ENCODE measurements at places on chromosomes 1 and 21.

DNA sequence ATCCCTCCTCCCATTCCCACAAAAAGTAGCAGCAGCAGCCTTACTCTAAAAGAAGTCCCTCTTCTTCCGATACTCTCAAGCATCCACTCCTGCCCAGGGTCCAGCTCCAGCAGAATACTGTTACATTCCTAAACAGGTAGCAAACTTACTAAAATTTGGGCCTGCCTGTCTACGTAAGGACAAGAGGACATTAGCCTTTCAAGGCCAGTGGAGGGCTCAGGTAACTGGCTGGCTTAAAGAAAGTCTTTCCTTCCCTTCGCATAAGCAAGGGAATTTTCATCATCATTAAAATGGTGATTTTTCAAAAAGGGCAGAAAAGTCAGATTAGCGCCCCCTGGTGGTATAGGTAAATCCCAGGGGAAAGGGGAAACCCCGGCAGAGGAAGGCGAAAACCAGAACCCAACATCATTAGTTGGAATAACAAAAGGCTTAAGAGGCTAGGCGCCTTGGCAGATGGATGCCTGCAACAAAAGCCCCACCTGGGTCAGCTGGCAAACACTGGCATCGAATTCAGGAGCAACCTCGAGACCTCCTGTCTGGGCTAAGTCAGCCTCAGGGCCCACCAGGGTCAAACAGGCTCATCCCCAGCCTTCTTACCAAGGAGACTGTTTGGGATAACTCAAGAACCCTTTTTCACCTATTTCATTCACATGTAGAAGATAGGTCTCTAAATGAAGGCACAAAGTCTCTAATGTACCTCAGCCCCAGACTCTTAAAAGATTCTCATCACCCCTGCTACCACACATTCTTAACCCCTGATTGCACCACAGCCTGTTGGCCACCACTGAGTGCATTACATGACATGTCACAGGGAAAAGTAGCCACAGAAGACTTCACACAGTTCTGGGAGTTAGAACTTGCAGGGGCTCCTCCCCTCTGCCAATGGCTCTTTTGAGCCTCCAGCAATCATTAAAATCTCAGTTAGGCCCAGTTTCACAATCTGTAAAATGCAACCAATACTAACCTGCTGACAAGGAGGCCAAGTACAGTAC, 36.7 kb downstream of the ERI3 start:
- no peak for DNase-seq

DNA sequence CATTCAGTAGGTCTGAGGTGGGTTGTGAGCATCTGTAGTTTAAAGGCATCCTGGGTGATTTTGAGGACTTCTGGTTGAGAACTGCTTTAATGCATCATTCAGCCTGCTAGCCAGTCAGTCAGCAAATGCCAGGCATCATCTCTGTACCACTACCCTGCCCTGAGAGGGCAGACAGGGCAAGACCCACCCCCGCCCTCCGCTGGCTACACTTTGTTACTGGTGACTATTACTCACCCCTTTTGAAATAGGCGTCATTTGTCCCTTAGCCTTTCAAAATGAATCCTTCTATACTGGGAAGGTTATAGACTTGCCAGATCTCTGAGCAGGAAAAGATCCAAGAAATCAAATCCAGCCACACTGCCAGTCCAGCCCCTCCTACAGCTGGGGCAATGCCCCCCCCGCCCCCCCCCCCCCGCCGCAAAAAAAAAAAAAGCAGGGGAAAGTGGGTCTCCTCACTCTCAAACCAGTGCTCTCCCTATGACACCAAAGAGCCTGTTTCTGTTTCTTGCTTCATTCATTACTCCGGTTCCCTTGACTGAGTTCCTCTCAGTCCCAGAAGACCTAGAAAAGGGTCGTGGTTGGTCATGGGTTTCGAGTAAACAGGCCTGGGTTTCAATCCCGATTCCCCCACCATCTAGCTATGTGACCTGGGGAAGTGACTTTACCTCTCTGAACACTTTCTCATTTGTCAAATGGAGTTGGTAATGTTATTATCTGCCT, 4.4 kb downstream of the SELENON start:
- no peak for DNase-seq

DNA sequence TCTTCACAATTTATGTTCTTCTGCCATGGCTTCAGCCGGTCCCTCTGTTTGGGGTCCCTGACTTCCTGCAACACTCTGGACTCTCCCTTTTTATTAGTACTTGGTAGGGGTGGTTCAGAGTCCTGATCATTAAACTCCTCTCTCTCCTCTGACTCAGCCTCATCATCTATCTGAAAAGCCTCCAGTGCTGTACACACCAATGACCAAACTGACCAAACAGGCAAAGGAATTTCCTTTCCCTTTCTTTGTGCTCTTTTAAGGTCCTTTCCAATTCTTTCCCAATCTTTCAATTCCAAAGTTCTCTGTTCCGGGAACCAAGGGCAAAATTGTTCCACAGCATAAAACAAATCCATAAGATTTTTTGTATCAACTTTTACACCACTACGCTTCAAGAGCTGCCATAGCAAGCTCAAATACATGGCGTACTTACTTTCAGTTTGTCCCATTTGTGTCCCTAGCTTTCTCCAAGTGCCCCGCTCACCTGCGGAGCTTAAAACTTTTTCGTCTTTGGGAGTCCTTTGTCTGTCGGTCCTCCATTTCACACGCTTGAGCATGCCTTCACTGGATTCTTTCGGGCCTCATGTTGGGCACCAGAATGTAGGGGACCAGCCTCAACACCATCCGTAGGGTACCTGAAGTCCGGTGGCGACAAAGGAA, 9.6 kb downstream of the DAP3 start:
- DNase-seq: no peak

DNA sequence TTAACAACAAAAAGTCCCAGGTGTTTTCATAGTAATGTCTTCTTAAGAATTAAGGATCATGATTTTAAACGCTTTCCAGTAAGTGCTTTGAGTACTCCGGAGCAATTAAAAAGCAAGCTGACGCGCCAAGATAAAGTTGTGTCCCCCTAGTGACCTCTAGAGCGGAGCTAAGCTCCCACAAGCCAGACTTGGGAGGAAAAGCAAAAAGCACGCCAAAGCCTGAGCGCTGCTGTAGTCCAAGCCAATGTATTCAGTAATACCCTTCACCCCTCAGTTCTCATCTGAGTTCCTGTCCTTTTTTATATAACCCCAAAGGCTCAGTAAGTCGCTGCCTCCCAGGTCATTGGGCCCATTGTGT, 3.5 kb upstream of the SLC44A5 start:
- DNase-seq: no peak

DNA sequence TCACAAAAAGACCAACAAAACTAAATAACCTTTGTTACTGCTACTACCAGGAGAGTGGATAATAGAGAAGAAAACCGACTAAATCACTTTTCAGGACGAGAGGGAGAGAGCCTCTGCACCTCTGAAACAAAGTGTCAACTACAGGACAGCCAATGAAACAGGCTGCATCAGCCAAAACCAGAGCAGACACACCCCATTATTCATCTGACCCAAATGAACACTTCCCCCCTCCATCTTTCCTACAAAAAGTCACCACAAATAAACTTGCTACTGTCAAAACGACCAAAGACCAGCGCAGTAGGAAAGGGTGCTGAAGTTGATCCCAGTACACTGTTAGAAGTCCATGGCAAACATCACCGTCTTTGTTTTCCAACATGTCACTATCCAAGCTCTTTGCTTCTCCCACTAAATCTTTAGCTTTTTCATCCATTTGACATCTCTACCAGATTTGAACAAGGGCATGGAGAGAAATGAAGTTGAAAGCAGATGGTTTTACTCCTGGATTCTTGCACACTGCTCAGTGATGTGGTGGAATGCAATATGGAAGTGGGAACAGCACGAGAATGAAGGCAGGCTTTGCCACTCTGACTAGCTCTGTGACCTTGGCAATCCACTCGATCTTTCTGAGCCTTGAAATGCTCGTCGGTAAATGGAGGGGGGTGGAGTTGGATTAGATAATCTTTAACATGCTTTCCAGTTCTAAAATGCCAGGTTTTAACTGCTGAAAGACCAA, 20.5 kb downstream of the DSTYK start:
- DNase-seq: no peak

GRCh38 chr21:26070822-26071425, 99.6 kb downstream of the APP start:
- no peak for DNase-seq

- DNase-seq: no peak
Observed at GRCh38 chr1:46529031-46529630, 22.3 kb downstream of the KNCN start.

GRCh38 chr1:1358433-1359271, at the start of gene MXRA8:
Gene MXRA8, minus strand, starts transcription at chr1:1358555. Its CDS starts 51 bp downstream, at chr1:1358504.
- DNase-seq: no peak

DNA sequence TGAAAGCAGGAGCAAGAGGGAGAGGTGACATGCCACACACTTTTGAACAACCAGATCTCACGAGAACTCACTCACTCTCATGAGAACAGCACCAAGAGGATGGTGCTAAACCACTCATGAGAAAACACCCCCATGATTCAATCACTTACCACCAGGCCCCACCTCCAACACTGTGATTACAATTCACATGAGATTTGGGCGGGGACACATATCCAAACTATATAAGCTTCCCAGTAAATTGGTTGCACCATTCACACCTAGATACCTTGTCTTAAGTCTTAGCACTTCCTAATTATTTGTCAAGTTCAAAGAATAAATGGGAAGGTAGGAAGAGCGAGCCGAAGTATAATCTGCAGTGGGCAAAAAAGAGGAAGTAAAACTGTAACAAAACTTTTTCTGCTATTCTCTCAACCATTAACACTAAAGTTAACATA, 34.3 kb downstream of the AMY1C start:
- DNase-seq: no peak

GRCh38 chr1:10398734-10399443, at the start of gene PGD:
Gene PGD, plus strand, starts transcription at chr1:10399064. Its CDS starts 54 bp downstream, at chr1:10399118.
- peak; percentile 57 for DNase-seq

- DNase-seq: no peak
Observed at GRCh38 chr1:77834771-77835334, 53.6 kb upstream of the NEXN start.

DNA sequence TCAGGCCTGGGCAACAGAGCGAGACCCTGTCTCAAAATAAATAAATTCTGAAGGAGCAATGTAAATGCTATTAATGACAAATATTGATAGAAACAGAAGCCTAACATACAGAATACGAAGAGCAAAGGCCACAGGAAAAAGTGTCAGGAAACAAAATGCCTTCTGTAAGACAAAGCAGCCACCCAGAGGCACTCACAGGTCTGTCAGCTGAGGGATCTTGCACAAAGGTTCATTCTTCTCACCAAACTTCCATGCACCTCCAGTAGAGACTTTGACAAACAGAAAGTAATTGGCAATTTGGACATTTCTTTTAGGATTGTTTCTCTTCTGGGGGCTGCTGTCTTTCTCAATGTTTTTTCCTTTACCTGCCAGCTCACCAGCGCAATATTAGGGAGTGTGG, 1.2 kb upstream of the ALDH9A1 start:
- no peak for DNase-seq

GRCh38 chr1:225695578-225696337, 42.8 kb upstream of the ENAH start:
- no peak for DNase-seq

DNA sequence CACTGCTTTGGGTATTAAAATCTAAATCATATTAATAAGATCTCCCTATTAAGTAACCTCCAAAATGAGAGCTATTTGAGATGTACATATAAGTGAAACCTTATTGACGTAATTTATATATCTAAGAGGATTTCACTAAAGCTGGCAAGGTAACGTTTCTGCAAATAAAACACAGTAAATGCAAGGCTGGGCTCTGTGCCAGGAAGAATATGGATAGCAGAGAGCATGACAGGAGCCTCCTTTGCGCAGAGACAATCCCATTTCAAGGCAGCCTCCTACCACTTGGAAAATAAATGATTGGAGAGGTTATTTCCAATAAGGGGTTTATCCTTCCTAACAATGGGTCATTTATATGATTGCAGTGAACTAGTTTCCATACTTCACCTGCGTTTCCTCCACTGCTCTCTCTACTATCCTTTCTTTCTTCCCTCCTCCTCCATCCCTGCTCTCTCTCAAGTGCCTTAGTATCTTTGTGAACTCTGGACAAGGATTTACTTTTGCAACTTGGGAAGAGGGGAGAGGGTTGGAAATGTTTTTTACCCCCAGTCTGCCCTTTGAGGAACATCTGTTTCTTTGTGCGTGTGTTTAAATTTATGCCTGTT, 3.0 kb upstream of the NFIA start:
- DNase-seq: no peak

DNA sequence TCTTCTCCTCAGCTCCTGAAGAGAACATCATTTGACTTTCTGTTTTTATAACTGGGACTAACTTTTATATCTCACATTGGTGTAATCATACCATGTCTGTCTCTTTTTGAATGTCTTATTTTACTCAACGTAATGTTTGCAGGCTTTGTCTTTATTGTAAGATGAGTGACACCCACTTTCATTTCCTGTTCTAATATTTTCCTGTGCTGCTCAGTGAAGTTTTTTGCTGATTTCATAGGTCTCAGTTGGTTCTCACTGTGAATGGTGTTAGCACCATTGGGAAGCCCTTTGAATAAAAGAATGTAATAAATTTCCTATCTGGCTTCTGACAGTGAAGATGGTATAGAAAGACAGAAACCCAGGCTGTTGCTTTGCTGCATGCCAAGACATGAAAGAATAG, 84.0 kb downstream of the RAVER2 start:
- no peak for DNase-seq

GRCh38 chr1:5993556-5994491, 1.6 kb upstream of the NPHP4 start:
- no peak for DNase-seq

All from cortex of kidney (tissue), 1 donor.